ENCODE measurements at places on chromosomes 13 and 19. TPM values are rescaled to one million over a fixed set of nuclear protein-coding genes. Genes with fewer than 3 reads are reported as not detected.

DNA sequence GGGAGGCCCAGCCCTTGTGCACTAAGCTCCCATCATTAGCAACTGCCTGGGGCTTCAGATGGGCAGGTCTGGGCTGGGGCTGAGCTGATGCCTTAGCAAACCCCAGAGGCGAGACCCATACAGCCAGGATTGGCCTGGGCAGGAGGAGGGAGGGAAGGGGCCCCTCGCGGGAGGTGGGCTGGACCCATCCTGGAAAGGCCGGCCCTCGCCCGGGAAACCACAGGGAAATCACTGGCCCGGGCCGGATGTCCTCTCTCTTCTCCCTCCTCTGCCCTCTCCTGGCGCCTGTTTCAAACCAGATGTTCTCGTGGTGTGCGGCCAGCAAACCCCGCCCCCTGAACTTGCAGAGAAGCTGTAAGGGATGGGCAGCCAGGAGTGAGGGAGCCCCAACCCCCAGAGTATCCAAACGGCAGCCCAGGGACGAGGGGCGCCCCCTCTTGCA, 43.1 kb downstream of the TMEM255B start:
- no peaks in the 10 kb centered on the region for H3K27me3 ChIP-seq
- H3K36me3 ChIP-seq = no peaks in the 10 kb centered on the region
- H3K4me1 ChIP-seq = no peaks in the 10 kb centered on the region
- DNase-seq = peak; percentile 66
- H3K27ac ChIP-seq = no peak overlapping the region

CEACAM20 gene
- total RNA-seq = not detected

- H3K36me3 ChIP-seq = no peaks in the 10 kb centered on the region
- DNase-seq = no peak
- no peak overlapping the region for H3K27ac ChIP-seq
- H3K27me3 ChIP-seq = no peaks in the 10 kb centered on the region
These were observed 69.4 kb downstream of the TEX29 start for GRCh38 chr13:111389621-111390521.

SIPA1L3 gene
- total RNA-seq = 36.9 TPM

CRLF1 gene
- 4.3 TPM for total RNA-seq

GRCh38 chr13:60066226-60066625, 97.5 kb downstream of the DIAPH3 start:
- DNase-seq = no peak
- H3K27ac ChIP-seq = no peak overlapping the region
- H3K36me3 ChIP-seq = no peaks in the 10 kb centered on the region
- H3K4me3 ChIP-seq = no peak overlapping the region
- H3K4me1 ChIP-seq = no peaks in the 10 kb centered on the region
- H3K27me3 ChIP-seq = no peaks in the 10 kb centered on the region

THAP8 gene
- 4.7 TPM for total RNA-seq

- no peak for DNase-seq
- H3K27ac ChIP-seq = no peak overlapping the region
- H3K4me1 ChIP-seq = no peaks in the 10 kb centered on the region
- no peaks in the 10 kb centered on the region for H3K36me3 ChIP-seq
- no peaks in the 10 kb centered on the region for H3K27me3 ChIP-seq
These were observed 1268.4 kb upstream of the SPRY2 start for GRCh38 chr13:81609335-81609734.

DNA sequence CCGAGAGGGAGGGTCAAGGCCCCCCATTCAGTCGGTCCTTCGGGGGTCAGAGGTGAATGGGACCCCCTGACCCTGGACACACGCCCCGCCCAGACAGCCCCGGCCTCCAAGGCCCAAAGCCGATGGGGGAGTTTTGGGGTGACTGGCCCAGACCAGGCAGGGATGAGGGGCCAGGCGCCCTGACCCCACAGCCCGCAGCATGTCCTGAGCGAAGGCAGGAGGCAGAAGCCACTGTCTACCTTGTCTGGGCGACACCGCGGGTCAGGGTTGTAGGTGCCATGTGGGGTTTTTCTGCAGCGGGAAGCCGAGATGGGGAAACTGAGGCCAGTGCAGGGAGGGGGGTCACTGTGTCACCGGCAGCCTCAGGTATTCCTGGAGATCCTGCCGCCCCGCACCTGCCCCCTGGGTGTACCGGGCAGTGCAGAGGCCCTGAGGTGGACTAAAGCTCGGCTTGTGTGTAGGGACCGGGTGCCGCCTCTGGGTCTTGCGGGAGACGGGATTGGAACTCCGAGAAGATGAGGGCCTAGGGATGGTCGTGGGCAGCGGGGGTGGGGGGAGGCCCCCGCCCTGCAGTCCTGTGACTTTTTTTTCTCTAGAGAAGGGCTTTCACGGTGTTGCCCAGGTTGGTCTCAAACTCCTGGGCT, 8.5 kb downstream of the ARID3A start:
- no peak for DNase-seq
- H3K4me3 ChIP-seq = no peak overlapping the region
- peaks cover 18% of the 10 kb centered on the region for H3K4me1 ChIP-seq
- H3K27ac ChIP-seq = no peak overlapping the region
- H3K27me3 ChIP-seq = no peaks in the 10 kb centered on the region

GRCh38 chr19:50490411-50490811, 13.8 kb upstream of the GARIN5A start:
- H3K27ac ChIP-seq = no peak overlapping the region
- H3K27me3 ChIP-seq = peaks cover 43% of the 10 kb centered on the region
- H3K4me1 ChIP-seq = peaks cover 7% of the 10 kb centered on the region
- peaks cover 5% of the 10 kb centered on the region for H3K36me3 ChIP-seq
- no peak overlapping the region for H3K4me3 ChIP-seq

- no peak overlapping the region for H3K27ac ChIP-seq
- peaks cover 5% of the 10 kb centered on the region for H3K4me1 ChIP-seq
- H3K36me3 ChIP-seq = peaks cover 31% of the 10 kb centered on the region
These were observed 170.8 kb downstream of the KDM4B start for GRCh38 chr19:5139583-5140325.

- H3K27me3 ChIP-seq = no peaks in the 10 kb centered on the region
- no peak for DNase-seq
- no peaks in the 10 kb centered on the region for H3K4me1 ChIP-seq
- H3K4me3 ChIP-seq = no peak overlapping the region
- peaks cover 4% of the 10 kb centered on the region for H3K36me3 ChIP-seq
- H3K27ac ChIP-seq = no peak overlapping the region
These were observed 45.1 kb upstream of the SPRY2 start for GRCh38 chr13:80386002-80386401.

NPAS1 gene
- 0.44 TPM for total RNA-seq

DNA sequence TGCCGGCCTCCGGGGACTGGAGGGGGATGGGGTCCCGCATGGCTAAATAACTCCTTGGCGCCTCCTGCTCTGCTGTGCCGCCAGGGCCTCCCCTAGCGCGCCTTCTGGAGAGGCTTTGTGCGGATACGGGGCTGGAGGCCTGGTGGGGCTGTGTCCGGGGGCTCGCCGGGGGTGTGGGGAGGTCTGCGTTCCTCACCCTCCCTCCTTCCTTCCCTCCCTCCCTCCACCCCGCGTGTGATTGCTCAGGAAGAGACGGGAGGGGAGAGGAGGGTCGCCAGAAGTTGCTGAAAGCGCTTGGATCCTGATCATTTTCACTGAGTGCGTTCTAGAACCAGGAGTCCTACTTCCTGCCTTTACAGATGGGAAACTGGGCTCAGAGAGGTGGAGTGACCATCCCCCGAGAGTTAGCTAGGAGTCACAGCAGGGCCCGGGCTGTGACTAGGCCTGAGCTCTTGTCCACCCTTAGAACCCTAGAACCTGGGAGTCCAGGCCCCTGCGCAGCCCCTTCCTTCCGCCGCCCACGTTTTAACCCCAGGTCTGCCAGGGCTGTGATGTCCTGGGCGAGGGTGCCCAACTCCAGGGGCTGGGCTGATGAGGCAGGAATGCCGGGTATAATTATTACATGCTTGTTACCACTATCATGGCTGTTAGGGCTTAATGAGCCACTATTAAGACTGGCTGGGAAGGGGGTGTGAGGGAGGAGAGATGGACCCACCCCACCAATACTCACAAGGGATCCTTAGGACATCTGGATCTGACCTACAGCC, 782 bp upstream of the JUND start:
- H3K27ac ChIP-seq = peak overlapping the region; percentile 98
- peaks cover 17% of the 10 kb centered on the region for H3K4me1 ChIP-seq
- H3K27me3 ChIP-seq = no peaks in the 10 kb centered on the region
- peaks cover 52% of the 10 kb centered on the region for H3K36me3 ChIP-seq
- H3K4me3 ChIP-seq = peak overlapping the region; percentile 87

GRCh38 chr19:41230067-41230857, 11.2 kb downstream of the AXL start:
- H3K4me3 ChIP-seq = no peak overlapping the region
- no peak overlapping the region for H3K27ac ChIP-seq
- H3K4me1 ChIP-seq = peaks cover 11% of the 10 kb centered on the region
- no peak for DNase-seq
- H3K27me3 ChIP-seq = no peaks in the 10 kb centered on the region

DNA sequence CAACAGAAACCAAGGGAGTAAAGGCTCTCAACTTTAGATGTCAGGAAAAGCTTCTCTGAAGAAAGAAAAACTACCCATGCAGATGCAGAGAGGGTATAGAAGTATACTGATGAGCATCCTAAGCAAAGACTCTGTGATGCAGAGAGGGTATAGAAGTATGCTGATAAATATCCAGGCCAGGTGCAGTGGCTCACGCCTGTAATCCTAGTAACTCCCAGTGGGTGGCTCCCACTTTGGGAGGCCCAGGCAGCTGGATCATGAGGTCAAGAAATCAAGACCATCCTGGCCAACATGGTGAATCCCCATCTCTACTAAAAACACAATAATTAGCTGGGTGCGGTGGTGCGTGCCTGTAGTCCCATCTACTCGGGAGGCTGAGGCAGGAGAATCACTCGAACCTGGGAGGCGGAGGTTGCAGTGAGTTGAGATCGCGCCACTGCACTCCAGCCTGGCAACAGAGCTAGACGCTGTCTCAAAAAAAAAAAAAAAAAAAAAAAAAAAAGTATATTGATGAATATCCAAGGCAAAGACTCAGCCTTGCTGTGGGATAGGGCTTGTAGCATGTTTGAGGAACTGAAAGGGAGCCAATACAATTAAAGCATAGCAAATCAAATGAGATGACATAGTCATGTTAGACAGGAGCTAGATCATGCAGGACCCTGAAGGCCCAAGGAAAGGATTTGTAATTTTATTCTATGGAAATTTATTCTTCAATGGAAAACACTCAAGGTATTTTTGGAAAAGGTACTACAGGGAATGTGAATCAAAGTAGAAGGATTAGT, 14.9 kb downstream of the UBL3 start:
- no peak overlapping the region for H3K27ac ChIP-seq
- no peaks in the 10 kb centered on the region for H3K27me3 ChIP-seq

- no peaks in the 10 kb centered on the region for H3K27me3 ChIP-seq
- no peak overlapping the region for H3K4me3 ChIP-seq
- H3K4me1 ChIP-seq = peaks cover 12% of the 10 kb centered on the region
- H3K36me3 ChIP-seq = peaks cover 25% of the 10 kb centered on the region
- H3K27ac ChIP-seq = no peak overlapping the region
- DNase-seq = no peak
These were observed 28.8 kb downstream of the TSSK6 start for GRCh38 chr19:19486343-19487076.

MAMSTR gene
- 0.22 TPM for total RNA-seq

All from MCF 10A (cell line).